Activated CD4-positive, alpha-beta T cell treated with anti-CD3 and anti-CD28 coated beads, Interleukin-2, amount 10 ng/mL, durations not matched to agents 24 days and 14 days (primary cell): ENCODE measurements at places on chromosomes 1 and 21. TPM values are rescaled to one million over a fixed set of nuclear protein-coding genes. Genes with fewer than 3 reads are reported as not detected.
A peak's percentile ranks its signal among the peaks of the same experiment; 100 is the strongest.

- DNase-seq = peak; percentile 66
Observed at GRCh38 chr1:192506741-192507155, 68.8 kb upstream of the RGS1 start.

DNA sequence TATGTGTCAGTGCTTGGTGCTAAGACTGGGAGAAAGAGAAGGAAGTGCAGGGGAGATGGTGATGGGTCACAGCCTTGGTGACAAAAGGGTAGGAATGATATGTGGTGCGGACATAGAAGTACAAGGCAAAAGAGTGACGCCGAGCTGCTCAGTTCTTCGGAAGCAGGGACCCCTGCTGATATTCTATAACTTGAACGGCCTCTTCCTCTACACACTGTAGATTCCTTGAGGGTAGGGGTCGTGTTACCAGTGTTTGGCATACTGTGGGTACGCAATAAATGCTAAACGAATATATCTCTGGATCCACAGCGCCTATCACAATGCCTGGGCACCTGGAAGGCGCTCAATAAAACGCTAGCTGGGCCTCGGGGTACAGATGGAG, 488 bp downstream of the DBT start:
- no peak for DNase-seq

Gene VWA5B1
- total RNA-seq = not detected in 2 replicates

DNA sequence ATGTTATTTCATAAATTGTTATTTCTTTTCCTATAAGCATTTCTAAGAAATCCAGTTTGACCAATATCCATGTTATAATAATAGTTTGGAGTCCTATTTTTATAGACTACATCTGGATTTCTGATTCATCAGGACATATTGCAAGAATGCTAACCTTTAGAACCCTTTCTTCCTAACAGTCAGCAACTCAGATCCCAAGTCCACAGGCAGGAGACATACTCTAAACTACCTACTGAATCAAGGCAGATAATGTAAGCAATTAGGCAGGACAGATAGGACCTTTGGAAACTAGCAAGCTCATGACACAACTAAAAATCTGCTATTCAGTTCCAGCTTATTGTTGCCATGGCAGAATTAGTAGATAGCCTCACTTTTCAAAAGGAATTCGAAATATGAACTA, 104.1 kb downstream of the DENND1B start:
- no peak for DNase-seq

Gene PRAMEF9
- not detected in 2 replicates for total RNA-seq

Gene GIPC2
- 0.05 TPM in 1 of 2 replicates, not detected in the other for total RNA-seq

GRCh38 chr1:8987881-8988617, 38.2 kb downstream of the SLC2A7 start:
- DNase-seq = peak; percentile 93

Gene TFF2
- total RNA-seq = not detected in 2 replicates

DNA sequence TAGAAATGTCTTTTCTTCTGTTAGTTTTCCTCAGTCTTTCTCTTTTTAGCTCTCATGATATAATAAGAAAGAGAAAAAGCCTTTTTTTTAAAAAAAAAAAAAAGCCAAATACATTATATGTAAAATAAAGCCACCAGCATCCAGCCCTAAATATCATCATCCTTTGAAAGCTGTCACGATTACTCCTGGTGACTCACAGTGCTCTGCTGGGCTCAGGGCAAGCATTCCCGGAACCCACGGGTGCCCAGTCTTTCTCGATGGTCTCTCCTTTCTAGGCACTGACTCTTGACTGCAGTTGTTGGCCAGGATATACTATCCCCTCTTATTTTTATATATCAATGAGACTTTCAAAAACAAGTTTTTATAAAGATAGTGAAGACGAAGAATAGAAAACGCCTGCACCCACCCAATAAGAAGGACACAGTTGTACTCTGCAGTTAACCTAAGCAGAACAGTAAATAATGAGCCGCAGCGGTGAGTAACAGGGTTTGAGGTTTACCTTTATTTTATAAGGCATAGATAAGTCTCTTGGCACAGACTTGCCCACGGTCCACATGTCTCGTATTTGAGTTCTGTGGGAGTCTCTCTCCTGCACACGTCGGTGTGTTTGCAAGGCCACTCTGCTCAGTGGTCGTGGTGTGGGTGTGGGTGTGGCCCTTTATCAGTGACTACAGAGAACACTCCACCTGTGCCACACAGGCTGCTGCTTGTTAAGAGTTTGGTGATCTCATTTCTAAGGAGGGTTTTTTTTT, 15.7 kb upstream of the MX2 start:
- DNase-seq = no peak

Gene PCP4L1
- 0.14 TPM in 1 of 2 replicates, not detected in the other for total RNA-seq

DNA sequence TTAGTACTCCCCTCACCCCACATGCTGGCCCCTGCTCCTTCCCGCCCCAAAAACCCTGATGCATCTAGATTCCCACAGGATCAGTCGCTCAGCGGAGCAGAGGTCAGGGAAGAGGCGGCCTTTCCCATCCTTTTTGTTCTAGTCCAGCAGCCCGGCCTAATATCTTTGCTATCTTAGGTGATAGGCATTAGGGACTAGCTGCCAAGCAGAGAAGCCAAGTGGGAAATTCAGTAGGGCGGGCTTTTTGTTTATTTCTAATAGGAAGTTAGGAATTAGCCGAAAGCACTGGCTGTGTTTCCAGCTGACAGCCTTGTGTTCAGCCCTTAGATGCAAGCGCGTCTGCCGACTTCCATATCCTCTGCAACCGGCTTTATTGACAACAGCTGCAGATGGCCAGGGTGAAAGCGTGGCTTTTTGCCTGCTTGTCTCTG, 59.0 kb upstream of the BCAR3 start:
- no peak for DNase-seq

DNA sequence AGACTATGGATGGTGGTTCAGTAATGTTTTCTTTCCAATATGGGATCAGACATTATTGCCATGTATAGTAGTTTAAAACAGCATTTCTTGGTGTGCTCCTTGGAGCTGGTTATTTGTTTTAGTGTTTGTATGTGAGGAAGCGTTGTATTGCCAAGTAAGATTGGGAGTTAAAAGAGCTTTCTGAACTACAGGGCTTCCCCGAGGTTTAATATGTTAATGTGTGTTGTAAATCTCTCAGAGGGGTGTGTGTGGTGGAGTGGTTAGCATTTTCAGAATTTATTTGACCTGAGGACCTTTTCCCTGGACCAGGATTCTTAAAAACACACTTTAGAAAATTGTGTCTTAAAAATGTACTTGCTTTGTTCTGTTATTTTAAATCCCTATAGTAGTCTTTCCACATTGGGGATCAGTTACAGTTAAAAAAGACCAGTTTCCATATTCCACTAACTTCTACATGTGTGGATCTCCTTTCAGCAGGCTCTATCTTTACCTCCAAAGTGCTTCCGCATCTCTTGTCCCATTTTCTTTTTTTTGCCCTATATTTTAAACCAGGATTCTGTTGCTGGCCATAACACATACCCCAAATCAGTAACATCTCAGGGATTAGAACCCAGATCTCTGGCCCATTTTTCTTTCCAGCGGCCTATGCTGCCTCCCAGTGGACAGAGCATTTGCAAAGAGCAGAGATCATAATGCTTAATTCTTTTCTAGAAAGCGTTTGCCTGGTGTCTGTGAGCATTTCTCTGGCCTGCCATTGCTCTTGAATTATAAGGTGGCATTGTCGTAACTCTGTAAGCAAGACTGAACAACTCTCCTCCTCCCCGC, 58.6 kb downstream of the PBX1 start:
- DNase-seq = no peak

DNA sequence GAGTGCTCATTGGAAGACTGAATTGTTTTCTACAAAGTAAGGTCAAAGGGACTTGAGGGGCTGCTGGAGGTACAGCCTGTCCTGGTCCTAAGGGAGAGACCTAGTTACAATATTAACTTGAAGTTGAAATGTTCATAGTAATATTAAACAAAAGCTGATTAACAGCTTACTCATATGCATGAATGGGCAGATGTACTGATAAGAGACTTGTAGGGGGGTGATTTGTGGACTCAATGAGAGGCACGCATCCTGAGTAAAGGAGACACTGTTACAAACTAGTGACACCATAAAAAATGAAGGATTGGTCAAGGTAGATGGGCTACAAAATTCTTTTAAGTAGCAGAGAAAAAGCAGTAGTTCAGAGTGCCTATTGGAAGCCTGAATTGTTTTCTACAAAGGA, 2.7 kb downstream of the HSD11B1 start:
- DNase-seq = no peak

- DNase-seq = no peak
Observed at GRCh38 chr21:35427320-35428000, 378.4 kb upstream of the RUNX1 start.

DNA sequence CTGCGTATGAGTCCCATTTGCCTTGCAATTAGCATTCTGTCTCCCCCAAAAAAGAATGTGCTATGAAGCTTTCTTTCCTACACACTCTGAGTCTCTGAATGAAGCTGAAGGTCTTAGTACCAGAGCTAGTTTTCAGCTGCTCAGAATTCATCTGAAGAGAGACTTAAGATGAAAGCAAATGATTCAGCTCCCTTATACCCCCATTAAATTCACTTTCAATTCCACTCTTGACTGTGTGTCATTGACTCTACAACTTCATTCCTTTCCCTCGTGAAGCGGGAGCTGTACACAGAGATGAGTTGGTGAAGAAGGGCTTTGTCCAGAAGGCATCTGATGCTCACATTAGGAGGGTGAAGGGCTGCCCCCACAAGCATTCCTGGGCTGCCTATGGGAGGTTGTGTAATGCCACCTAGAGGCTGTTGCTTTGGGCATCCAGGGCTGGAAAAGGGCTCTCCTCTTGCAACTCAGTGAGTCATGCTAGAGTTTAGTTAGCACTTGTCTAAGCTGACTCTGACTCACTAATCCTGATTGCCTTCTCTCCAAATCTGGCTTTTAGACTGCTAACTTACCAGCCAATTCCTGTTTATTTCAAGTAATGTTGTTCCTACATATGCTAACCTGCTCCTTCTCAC, 1.8 kb downstream of the SPRR1B start:
- no peak for DNase-seq
